ENCODE measurements at places on chromosomes 4 and X.

GRCh38 chr4:70841211-70841610 is 1.5 kb upstream of the GRSF1 start:
- DNase-seq: no peak

GRCh38 chr4:159150821-159151390 is 48.0 kb downstream of the RAPGEF2 start:
- DNase-seq: no peak

DNA sequence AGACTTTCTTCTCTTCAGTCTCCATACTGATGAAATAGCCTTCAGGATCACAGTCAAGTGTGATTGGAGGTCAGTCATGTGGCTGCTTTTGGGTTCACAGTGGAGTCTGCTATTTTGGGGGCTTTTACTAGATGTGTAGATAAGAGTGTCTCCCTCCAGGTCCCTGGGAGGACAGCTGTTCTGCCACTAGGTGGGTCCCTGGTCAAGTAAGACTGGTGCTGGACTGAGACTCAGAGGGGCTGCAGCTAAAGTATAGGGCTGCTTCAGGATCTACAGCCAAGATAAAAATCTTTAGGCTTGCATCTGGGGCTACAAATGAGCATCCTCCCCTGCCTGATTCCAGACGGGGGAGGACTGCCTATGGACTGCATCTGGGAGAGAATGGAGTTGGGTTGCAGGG is 200.7 kb upstream of the ANKRD50 start:
- no peak for DNase-seq

DNA sequence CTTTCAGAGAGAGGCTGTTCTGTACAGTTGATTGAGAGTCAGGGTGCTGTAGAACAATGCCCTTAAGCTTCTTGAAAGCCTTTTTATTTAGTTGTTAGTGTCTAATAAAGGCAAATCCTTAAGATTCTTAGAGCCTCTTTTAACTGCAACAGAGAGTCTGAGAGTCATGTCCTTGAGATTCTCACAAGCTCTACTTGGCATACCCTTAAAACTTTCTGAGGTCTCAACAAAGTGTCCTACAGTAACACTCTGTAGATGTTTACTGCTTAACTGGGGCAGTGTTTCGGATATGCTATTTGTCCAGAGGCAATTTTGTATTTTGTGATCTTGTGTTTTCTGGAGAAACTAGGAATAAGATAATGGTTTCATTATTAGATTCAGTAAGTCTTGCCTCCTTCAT is 209.7 kb downstream of the ARHGAP24 start:
- DNase-seq: no peak

DNA sequence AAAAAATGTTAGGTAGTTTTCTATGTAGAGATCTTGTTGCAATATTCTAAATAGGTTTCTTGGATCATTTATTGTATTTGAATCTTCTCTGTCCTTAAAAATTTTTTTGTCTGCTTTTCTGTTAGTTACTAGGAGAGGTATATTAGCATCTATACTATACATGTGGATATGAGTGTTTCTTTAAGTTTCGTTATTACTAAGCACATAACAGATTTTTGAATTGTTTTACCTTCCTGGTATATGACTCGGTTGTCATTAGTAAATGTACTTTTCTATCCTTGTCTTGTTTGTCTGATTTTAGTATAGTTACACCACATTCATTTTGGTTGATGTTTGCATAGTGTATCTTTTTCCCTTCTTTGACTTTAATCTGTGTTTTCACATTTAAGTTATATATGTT is 20.2 kb downstream of the PYURF start:
- DNase-seq: no peak
